Bladder microvascular endothelial cell (primary cell): ENCODE measurements at places on chromosomes 1 and 21. TPM values are rescaled to one million over a fixed set of nuclear protein-coding genes. Genes with fewer than 3 reads are reported as not detected.

RIMS3 gene
- 0.16 and 0.25 TPM in 2 replicates for total RNA-seq

HES5 gene
- total RNA-seq = under 0.01 TPM in 1 of 2 replicates, not detected in the other

PGBD5 gene
- 0.16 and 0.25 TPM in 2 replicates for total RNA-seq

CFAP126 gene
- total RNA-seq = not detected in 2 replicates

RCC1 gene
- 48.4 and 63.1 TPM in 2 replicates for total RNA-seq

GMEB1 gene
- total RNA-seq = 5.5 and 12.8 TPM in 2 replicates

NES gene
- total RNA-seq = 81.5 and 125 TPM in 2 replicates

NEGR1 gene
- 0.16 and 5.6 TPM in 2 replicates for total RNA-seq

BLACAT1 gene
- not detected in 2 replicates for total RNA-seq

LRRC3 gene
- 0.97 and 2.0 TPM in 2 replicates for total RNA-seq

PADI1 gene
- under 0.01 TPM in 2 replicates for total RNA-seq

LMOD1 gene
- total RNA-seq = under 0.01 and 0.32 TPM in 2 replicates

NCAM2 gene
- total RNA-seq = 1.5 and 5.8 TPM in 2 replicates

PAX7 gene
- total RNA-seq = not detected in 2 replicates

C1QA gene
- total RNA-seq = not detected in 2 replicates

E2F2 gene
- total RNA-seq = 1.9 and 2.8 TPM in 2 replicates

C1orf87 gene
- total RNA-seq = not detected in 2 replicates

OLIG2 gene
- total RNA-seq = not detected in 2 replicates

FCMR gene
- total RNA-seq = not detected in 2 replicates

SPRR2E gene
- not detected in 2 replicates for total RNA-seq

CSTB gene
- total RNA-seq = 12.0 and 15.3 TPM in 2 replicates

IFI44L gene
- total RNA-seq = 3.1 and 5.7 TPM in 2 replicates

ANGPTL1 gene
- total RNA-seq = under 0.01 TPM in 1 of 2 replicates, not detected in the other
